ENCODE measurements at places on chromosomes 2 and 18. TPM values are rescaled to one million over a fixed set of nuclear protein-coding genes. Genes with fewer than 3 reads are reported as not detected.

SUCLG1 gene
- total RNA-seq, result 84.4 TPM

TNFAIP6 gene
- total RNA-seq, result not detected

CHPF gene
- total RNA-seq, result 117 TPM

CD226 gene
- 0.10 TPM for total RNA-seq

RAD51AP2 gene
- total RNA-seq, result not detected

C2orf66 gene
- not detected for total RNA-seq
